Activated naive CD8-positive, alpha-beta T cell treated with anti-CD3 and anti-CD28 coated beads for 36 hours (primary cell): ENCODE measurements at places on chromosomes 13 and 19. TPM values are rescaled to one million over a fixed set of nuclear protein-coding genes. Genes with fewer than 3 reads are reported as not detected.

The SPACA4 gene
- total RNA-seq: not detected

The RDH8 gene
- not detected for total RNA-seq

The HOMER3 gene
- total RNA-seq: not detected

GRCh38 chr13:93859716-93860115 lies 619.8 kb downstream of the DCT start:
- H3K27me3 ChIP-seq: peaks cover 10% of the 10 kb centered on the region
- H3K27ac ChIP-seq: no peak overlapping the region

GRCh38 chr19:18861917-18862316 lies 30.2 kb downstream of the UPF1 start:
- no peak overlapping the region for H3K4me3 ChIP-seq
- no peak for DNase-seq

DNA sequence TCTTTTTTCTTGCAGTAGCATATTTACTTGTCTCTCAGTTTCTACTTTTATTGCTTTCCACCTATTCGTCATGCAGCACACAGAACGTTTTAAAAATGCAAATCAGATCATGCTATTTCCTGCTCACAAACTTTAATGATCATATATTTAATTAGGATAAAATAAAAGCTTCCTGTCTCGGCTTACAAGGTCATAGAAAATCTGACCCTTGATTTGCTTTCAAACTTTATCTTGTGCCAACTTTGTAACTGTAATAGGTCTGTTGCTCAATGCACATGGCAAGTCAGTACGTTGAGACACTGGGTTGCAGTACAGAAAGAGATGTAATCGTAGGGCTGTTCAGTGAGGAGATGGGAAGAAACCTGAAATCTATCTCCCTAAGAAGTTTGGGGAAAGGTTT lies 95.6 kb upstream of the CSNK1A1L start:
- H3K4me1 ChIP-seq: no peaks in the 10 kb centered on the region
- no peak overlapping the region for H3K4me3 ChIP-seq
- no peak for DNase-seq
- H3K27me3 ChIP-seq: no peaks in the 10 kb centered on the region
- H3K36me3 ChIP-seq: no peaks in the 10 kb centered on the region

DNA sequence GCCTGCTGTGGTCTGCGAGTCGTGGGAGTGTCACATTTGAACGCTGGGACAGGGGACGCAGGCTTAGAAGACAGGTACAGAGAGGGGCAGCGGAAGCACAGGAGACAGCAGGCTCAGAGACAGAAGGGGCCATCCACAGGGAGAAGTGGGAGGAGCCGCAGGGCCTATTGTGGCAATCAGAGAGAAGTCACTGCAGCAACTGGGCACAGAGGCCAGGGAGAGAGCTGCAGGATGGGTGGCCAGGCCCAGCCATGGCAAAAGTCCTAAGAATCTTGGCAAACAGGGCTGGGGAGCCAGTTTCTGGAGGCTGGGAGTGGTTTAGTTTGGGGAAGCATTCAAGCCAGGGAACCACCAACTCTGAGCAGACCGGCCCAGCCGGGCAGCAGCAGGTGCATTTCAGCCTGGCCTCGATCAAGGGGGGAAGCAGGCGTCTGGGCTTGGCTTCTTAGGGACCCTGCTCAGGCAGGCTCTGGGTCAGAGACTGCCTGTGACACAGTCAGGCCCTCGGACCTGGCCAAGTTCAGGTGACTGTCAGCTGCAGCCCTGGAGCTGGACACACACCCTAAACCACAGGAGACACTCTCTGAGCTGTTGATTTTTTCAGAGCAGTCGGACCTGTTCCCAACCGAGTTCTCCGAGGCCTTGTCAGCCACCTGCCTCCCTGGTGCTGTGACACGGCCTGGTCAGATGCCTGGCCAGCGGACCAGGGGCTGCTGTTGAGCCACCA lies 11.8 kb downstream of the SH3GL1 start:
- H3K27ac ChIP-seq: no peak overlapping the region
- no peaks in the 10 kb centered on the region for H3K36me3 ChIP-seq
- no peak overlapping the region for H3K4me3 ChIP-seq
- peaks cover 6% of the 10 kb centered on the region for H3K4me1 ChIP-seq

- H3K36me3 ChIP-seq: no peaks in the 10 kb centered on the region
- no peak overlapping the region for H3K4me3 ChIP-seq
- DNase-seq: no peak
- H3K27me3 ChIP-seq: peaks cover 4% of the 10 kb centered on the region
- H3K27ac ChIP-seq: no peak overlapping the region
Measured at GRCh38 chr13:113113846-113114271, 8.3 kb downstream of the F7 start.

GRCh38 chr13:25908366-25908765 lies 143.4 kb downstream of the SHISA2 start:
- no peaks in the 10 kb centered on the region for H3K27me3 ChIP-seq
- no peak overlapping the region for H3K27ac ChIP-seq
- H3K4me3 ChIP-seq: no peak overlapping the region
- no peaks in the 10 kb centered on the region for H3K36me3 ChIP-seq
- no peaks in the 10 kb centered on the region for H3K4me1 ChIP-seq

DNA sequence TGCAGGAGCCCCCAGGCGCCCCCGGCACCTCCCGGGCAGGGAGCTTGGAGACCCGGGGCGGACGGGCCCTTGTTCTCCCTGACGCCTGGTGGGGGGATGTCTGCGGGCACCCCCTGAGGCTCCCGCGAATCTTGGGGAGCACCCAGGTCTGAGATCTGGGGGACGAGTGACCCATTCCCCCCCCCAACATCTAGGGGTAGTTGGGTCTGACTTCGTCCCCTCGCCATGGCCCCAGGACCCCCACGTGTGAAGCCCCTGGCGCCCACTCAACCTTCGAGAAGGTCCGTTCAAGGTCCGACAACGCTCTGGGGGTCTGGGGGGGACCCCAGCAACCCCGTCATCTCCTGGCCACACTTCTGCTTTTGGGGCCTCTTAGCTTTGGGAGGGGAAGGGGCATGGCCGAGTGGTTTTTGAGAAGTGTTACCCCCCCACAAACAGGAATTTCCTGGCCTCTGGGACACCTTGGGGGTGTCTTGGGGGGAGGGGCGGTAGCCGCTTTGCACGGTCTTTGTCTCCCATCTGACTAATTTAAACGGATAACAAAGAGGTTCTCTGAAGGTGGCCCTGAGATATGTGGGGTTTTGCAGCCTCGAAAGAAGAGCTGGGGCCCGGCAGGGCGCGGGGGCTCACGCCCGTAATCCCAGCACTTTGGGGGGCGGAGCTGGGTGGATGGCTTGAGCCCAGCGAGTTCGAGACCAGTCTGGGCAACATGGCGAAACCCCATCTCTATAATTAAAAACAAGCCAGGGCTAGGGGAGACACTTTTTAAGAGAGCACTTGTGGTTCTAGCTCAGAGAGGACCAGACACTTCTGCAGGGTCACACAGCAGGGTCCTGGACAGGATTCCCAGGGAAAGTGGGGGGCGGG lies 608 bp downstream of the CNN2 start:
- peaks cover 22% of the 10 kb centered on the region for H3K4me1 ChIP-seq
- H3K4me3 ChIP-seq: peak overlapping the region; percentile 89
- DNase-seq: peak; percentile 51
- H3K36me3 ChIP-seq: peaks cover 11% of the 10 kb centered on the region
